ENCODE measurements at places on chromosomes 16 and 17. TPM values are rescaled to one million over a fixed set of nuclear protein-coding genes. Genes with fewer than 3 reads are reported as not detected.

DNA sequence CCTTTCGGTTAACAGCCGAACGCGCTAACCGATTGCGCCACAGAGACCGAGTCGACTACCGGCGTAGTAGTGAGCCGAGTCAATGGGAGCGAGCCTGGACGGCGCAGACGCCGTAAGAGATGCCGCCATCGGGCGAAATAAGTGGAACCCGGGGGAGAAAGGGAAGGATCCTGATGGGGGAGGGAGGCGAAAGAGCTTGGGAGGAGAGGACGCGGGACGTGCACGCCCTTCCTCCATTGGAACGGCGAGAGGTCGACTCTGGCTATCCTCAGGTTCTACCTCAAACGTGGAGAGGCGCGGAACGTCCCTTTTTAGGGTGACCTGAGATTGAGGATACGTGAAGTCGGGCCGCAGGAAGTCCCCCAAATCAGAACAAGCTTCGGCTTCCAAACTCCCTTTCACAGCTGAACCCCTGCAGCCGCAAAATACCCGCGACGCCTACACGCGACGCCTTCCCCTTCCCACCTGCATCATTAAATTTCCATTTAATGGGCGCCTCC is 683 bp upstream of the PSMB3 start:
- DNase-seq: no peak

Gene CNGB1
- 0.07 TPM for polyA plus RNA-seq

GRCh38 chr17:6450926-6451832 is 6.9 kb downstream of the PIMREG start:
- DNase-seq: no peak

Gene AANAT
- not detected for polyA plus RNA-seq

GRCh38 chr17:43219001-43219400 is 7.3 kb downstream of the TMEM106A start:
- DNase-seq: no peak

- no peak for DNase-seq
Measured at GRCh38 chr16:21037736-21038135, 112.9 kb downstream of the DNAH3 start.

Data from right renal cortex interstitium (tissue), 3 donors.